ENCODE measurements at places on chromosomes 5 and 9. TPM values are rescaled to one million over a fixed set of nuclear protein-coding genes. Genes with fewer than 3 reads are reported as not detected.
A peak's percentile ranks its signal among the peaks of the same experiment; 100 is the strongest.

The NOXA1 gene
- total RNA-seq, result 2.0 TPM

- DNase-seq, result no peak
Observed at GRCh38 chr9:123250504-123250903, 17.9 kb downstream of the STRBP start.

DNA sequence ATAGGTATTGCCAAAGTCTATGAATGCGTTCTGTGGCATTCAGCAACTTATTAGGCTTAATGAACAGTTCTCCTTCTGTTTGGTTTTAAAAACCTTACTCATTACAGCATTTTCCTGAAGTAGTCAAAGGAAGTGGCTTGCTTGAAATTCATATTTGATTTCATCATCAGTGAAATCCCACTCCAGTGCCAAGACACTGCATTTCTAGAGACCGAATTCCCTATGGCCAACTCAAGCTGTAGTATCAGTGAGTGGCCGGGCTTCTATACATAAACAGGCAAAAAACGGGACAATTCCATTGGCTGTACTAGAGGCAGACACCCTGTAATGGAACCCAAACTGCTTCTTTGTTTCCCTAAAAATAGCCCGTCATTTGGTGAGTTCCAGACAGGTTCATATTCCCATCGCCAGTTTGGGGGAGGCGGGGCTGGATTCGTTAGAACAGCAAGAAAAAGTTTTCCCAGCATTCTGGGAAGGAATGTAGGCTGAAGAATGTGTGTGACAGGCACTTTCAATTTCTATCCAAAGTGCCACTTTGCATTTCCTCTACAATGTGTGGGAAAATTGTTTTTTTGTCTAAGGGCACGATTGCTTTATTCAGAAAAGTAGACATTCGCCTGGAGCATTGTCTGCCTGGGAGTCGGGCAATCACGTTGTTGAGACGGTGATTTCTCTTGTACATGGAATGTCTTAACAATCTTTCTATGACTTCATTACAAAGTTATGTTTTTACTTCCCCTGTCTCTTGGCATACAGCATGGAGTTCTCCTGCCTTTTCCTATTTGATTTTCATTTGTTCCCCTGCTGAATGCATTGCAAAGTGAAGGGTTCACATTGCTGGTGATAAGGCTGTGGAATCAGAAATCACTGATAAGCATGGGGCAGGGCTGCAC lies 141.8 kb upstream of the MAST4 start:
- DNase-seq, result no peak

DNA sequence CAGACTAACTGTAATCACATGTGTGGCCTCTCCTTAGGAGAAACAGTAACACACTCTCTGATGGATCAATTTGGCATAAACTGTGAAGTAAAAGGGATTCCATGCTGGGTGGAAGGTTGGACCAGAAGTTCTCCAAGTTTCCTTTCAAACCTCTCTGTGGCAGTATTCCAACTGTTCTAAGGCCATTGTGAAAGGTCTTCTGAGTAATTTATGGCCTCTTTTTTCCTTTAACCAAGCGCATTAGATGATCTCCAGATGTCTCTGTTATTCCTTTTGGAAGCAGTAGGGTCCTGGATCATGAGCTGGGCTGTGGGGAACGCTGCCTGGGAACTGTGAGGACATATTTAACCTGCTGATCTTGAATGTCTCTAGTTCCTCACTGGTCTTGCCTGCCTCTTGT lies 80.6 kb upstream of the IL6ST start:
- DNase-seq, result peak; percentile 44

The GNAQ gene
- total RNA-seq, result 15.2 TPM

- no peak for DNase-seq
Observed at GRCh38 chr5:144202072-144202471, 31.4 kb downstream of the KCTD16 start.

DNA sequence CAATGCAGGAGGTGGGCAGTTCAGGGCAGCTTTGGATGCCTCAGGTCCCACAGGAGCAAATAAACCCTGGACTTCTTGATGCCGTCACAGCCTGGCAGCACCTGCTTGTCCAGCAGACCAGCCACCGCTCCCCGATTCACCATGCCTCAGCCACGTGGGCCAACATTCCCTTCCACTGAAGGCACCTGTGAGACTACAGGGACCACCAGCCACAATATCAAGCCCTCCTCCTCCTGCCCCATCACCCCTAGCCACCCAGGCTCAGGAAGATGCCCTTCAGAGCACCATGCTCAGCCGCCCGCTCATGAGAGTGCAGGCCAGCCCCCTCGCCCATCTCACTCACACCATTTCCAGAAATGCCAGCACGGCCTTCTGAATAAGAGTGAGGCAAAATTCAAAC lies 234.7 kb downstream of the SYK start:
- no peak for DNase-seq

The DELE1 gene
- 125 TPM for total RNA-seq

DNA sequence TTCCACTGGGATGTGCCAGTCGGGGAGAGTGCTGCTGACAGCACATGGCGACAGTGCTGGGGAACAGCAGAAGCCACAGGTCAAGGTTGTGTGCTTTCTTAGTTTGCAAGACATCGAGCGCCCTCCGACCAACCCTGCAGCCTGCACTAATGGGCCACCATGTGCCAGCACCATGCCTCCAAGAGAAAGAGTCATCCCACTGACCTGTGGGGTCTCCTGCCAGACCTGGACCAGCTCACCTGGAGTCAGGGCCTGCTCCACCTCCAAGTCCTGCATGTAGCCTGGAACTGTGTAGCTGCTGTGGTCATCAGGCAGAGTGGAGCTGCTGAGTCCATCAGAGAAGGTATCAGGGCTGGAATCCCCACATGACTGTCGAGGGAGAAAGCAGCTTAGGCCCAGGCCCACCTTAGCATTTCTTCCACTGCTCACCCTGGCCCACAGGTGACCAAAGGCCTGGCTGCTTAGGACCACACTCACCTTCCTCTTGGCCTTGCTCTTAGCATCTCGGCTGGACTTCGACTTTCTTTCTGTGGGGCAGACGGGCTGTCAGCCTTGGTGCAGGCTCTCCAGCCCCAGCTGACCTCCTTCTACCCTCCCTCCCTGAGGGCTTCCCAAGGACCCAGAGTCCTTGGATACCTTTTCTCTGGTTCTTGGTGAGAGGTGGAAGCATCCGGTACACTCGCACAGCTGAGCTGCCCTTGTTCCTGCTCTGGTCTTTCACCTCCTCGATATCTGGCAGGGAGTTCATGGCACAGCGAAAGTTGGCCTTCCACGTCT lies 4.1 kb downstream of the IRF1 start:
- no peak for DNase-seq

GRCh38 chr5:74424162-74424868 lies 216.2 kb downstream of the ENC1 start:
- DNase-seq, result no peak

- DNase-seq, result no peak
Observed at GRCh38 chr5:9623661-9624060, 6.5 kb downstream of the TAS2R1 start.

DNA sequence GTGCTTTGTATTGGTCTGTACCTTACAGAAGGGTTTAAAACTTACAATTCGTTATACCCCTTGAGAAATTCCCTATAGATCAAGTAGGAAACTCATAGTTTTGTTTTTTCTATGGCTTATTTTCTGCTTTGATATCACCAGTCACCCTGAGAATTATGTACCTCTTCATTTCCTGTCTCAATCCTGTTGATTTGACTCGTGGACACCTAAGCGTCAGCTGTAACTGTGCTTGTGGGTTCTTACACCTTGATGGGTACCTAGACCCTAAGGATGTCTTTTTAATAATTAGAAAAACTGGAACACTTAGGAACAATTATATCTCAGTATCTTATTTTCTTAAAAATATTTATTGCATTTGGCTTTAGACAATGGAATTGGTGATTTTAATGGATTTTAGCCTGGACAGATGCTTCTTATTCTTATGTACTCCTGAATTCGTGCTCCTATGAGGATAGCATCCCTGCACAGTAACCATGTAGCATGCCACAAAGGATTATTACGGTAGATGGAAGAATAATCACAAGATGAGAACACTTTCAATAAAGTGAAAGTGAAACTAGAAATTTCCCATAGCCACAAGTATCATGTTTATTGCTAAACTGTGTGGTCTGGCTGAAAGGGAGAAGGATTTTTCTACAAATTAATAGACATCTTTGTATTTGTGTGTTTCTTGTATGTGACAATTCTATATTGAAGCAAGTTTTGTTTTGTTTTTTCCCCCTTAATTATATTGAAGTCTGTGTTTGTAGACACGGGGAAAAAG lies 1920.3 kb upstream of the WWC1 start:
- no peak for DNase-seq

The SMIM33 gene
- not detected for total RNA-seq

DNA sequence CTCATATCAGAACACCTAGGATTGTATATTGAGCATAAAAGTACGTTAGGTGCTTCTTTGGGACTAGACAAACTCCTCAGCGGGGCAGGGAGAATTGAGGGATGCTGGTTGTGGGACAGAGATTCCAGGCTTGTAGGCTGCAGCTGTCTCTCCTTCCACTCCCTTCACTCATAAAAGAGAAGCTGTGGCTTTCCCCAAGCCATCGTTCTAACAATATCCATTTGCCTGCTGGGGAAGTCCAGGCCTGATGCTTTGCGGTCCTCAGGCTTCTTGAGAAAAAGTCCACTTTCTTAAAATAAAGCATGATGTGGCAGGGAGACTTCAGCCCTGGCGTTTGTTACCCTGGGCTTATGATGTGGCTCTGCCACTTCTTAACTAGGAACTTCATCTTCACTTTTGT lies 129.3 kb upstream of the OSMR start:
- DNase-seq, result no peak

GRCh38 chr5:150651382-150651781 lies 9.7 kb upstream of the MYOZ3 start:
- DNase-seq, result no peak

The FUT7 gene
- total RNA-seq, result not detected

The CDC20B gene
- not detected for total RNA-seq

The PCDHB9 gene
- total RNA-seq, result 1.2 TPM

The PCA3 gene
- total RNA-seq, result not detected

GRCh38 chr5:154485850-154486426 lies 7.9 kb upstream of the HAND1 start:
- DNase-seq, result no peak

- no peak for DNase-seq
Observed at GRCh38 chr5:13503017-13503416, 441.5 kb downstream of the DNAH5 start.

- DNase-seq, result no peak
Observed at GRCh38 chr9:78091731-78092130, 60.1 kb upstream of the GNAQ start.

GRCh38 chr9:71285191-71285656 lies 163.8 kb upstream of the TRPM3 start:
- DNase-seq, result no peak

GRCh38 chr9:87857141-87857947 lies 25.3 kb upstream of the SPATA31E1 start:
- DNase-seq, result no peak

DNA sequence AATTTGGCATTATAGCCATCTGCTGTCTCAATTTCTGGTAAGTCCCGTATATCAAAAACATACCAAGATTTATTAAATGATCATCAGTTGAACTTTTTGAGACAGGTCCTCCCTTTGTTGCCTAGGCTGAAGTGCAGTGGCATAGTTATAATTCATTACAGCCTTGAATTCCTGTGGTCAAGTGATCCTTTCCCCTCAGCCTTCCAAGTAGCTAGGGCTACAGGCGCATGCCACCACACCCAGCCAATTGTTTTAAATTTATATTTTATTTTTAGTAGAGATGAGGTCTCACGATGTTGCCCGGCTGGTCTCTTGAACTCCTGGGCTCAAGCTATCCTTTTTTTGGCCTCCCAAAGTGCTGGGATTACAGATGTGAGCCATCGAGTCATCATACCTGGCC lies 418.9 kb downstream of the ARHGEF28 start:
- no peak for DNase-seq

DNA sequence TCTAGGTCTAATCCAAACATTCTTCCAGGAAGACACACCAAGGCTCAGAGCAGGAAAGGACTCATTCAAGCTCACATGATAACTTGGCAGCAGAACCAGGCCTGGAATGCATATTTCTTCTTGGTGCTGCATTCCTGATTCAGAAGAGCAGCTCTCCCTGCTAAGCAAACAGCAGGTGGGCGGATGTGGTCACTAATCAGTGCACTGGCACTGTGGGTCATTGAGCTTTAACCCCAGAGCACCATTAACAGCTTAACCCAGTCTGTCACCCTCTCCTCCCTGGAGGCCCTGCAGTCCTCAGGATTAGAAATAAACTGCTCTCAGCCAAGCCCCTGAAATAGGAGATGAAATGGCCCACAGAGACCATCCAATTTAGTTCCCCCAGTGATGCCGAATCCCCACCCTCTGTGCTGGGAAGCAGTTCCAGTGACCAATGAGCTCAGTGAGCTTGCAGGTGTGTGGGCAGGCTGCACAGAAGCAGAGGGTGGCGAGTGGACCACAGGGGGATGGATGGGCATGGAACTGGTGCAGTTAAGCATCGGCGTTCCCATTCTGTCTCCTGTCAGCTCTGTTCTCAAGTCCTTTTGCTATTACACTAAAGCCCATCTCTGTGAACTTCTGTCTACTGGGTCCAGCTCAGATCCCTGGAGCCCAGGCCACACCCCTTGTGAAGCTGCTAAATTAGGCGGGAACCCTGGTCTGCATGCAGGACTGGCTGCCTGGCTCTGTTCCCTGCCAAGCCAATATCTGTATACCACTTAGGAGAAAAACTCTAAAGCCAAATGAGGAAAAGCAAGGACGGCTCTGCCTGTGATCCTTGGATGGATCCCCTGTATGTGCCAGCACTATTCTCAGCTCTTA lies 16.6 kb upstream of the MEGF9 start:
- peak; percentile 50 for DNase-seq

DNA sequence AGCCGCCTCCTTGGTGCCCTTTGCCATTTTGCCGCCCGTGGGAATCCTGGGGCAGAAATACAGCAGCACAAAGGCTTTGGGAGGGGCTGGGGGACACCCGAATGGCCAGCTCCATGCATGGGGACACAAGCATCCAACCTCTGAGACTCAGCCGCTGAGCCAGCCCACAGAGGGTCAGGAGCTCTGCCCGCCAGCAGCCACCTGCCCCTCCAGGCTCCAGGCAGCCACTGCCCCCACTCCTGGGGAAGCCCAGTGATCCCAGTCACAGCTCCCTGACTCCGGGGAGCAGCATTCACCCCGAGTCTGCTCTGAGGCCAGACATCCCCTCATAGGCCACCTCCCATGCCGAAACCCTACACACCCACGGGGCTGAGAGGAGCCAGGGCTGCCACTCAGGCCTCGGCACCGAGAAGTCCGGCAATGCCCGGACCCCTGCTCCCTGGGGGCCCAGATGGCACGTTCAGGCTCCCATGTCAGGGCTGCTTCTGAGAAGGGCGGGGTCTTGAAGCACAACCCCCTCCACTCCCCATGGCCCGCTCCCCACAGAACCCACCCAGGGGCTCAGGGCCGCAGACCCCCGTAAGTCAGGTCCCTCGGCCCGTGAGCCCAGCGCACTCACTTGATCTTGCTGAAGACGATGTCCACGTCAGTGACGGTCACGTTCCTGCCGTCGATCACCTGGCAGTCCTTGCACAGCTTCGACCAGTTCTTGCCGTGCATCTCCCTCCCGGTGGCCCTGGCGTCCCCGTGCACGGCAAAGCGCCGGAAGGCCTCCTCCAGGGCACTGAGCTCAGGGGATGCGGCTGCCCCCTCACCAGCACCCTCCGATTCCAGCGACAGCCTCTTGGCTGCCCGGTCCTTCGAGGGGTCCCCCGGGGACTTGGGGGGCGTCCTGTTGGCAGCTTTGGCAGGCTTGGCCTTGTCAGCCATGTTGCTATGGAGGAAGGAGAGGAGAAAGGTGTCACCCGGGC lies 15.7 kb downstream of the TPPP start:
- peak; percentile 7 for DNase-seq

The C9orf50 gene
- total RNA-seq, result not detected

GRCh38 chr5:132640613-132641012 lies 17.4 kb upstream of the IL13 start:
- DNase-seq, result no peak

Measured in left ventricle myocardium inferior (tissue), 1 donor.